Stimulated activated CD8-positive, alpha-beta memory T cell treated with anti-CD3 and anti-CD28 coated beads, Interleukin-4, amount 100 ng/mL, for 24 hours (primary cell): ENCODE measurements at places on chromosomes 1 and 21.

DNA sequence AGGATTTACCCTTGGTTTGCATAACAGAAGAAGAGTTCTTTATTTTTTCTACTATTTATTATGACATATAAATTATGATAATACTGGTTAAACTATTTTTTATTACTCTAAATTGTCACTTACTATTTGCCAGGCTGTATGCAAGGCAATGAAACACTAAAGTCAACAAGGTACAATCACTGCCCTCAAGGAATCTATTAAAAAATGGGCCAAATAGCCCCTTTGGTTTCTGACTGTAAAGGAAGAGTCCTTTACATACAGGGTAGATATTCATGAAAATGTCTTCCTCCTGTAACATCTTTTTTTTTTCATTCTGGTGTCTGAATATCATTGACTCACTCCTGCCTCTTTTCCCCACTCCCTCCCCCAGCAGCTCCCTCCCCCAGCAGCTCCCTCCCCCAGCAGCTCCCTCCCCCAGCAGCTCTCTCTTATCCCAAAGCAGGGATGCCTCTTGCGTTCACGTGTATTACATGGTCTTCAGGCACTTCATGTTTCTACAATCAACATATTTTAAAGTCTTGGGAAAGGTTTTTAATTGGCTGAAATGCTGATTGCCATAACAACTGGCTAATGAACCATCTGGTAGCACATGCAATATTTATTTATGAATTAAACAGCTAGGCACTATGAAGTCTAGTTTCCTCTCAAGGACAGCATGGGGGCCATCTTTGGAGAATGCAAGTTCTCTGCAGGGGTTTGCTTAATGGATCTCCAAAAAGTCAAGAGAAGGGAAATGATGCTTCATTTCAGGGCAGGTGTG is 400.4 kb upstream of the PLXNA2 start:
- no peak for DNase-seq

GRCh38 chr1:207833381-207833780 is 77.5 kb downstream of the CD34 start:
- no peak for DNase-seq

- DNase-seq: no peak
These were observed 5.7 kb downstream of the AGMAT start for GRCh38 chr1:15578921-15579682.

GRCh38 chr1:79614762-79615161 is 608.2 kb upstream of the ADGRL4 start:
- DNase-seq: no peak

GRCh38 chr21:36769051-36769839 is 70.3 kb downstream of the SIM2 start:
- DNase-seq: no peak

GRCh38 chr1:54487571-54488050 is 60.4 kb upstream of the ACOT11 start:
- DNase-seq: no peak

- no peak for DNase-seq
These were observed 9.1 kb downstream of the AHDC1 start for GRCh38 chr1:27594564-27595510.

- DNase-seq: no peak
These were observed 311.9 kb upstream of the PLD5 start for GRCh38 chr1:242836423-242836822.

DNA sequence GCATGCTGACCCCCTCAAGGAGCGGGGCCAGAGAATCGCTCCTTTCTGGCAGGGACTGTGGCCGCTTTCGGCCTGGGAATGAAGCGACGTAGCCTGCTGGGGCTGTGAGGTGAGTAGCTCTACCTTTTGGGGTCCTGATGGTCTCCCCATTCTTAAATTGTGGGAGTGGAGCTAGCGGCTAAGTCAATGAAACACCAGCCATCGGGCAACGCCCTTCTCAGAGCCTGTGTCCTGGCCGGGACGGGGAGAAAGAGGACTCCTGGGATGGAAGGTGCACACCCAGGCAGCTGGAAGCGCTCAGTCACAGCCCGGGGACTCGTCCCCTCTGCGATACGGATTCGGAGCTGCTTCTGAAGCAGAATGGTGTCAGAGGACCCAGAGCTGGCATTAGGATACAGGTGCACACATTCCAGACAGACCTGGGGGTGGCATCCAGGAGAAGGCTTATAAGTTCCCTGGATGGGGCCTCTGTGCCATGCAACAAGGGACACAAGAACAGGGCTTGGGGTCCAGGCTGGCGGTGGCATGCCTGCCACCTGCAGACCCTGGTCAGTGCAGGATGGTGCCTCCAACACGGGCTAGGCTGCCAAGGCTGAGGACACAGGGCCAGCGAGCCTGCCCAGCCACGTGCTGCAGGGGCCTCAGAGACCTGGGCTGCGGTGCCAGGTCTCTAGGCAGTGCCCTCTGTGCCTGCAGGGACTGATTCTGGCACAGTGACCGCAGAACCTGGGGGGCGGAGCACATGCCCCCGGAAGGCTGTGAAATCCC is 945 bp upstream of the WNT9A start:
- DNase-seq: no peak

- DNase-seq: no peak
These were observed 74.8 kb upstream of the HSPA13 start for GRCh38 chr21:14457762-14458161.

DNA sequence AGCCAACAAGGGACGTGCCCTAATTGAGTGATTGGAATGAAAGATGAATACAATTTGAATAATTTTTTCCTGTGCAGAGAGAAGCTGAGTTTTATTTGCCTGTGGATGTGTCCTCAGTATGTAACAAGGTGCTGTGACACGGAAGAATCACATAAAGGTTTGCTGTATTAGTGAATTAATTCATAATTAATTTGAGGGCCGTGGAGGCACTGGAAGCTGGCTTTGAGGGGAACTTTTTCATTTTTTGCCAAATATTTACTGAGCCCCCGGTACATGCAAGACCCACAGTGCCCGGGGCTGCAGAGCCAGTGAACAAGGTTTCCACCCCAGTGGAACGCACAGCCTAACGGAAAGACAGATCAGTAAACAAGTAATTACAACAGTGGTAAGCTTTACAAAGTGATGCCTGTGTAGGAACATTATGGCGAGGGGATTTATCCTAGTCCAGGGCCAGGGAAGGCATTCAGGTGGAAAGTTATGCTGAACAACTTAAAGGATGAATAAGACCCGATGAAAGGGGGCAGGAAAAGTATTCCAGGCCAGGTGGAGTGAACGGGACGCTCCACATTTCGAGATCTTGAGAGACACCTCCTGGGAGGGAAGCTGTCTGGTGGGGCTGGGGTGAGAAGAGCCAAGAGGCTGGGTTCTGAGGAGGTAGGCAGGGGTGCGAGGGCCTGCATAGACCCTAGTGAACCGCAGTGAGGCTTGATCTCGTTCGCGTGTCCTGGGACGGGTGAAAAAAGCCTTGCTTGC is 773 bp upstream of the RCC2 start:
- DNase-seq: no peak

- DNase-seq: no peak
These were observed 298.1 kb upstream of the POU3F1 start for GRCh38 chr1:38344716-38345115.
